Activated CD4-positive, alpha-beta T cell treated with anti-CD3 and anti-CD28 coated beads, Interleukin-2, amount 10 ng/mL, durations not matched to agents 24 days and 14 days (primary cell): ENCODE measurements at places on chromosomes 5 and 9. TPM values are rescaled to one million over a fixed set of nuclear protein-coding genes. Genes with fewer than 3 reads are reported as not detected.

Gene SLC25A2
- total RNA-seq = 0.14 and 0.23 TPM in 2 replicates

GRCh38 chr5:35879649-35880048, 23.0 kb downstream of the IL7R start:
- H3K4me3 ChIP-seq = no peak overlapping the region
- no peak for DNase-seq
- H3K36me3 ChIP-seq = peaks cover 85% of the 10 kb centered on the region
- H3K27me3 ChIP-seq = no peaks in the 10 kb centered on the region
- H3K4me1 ChIP-seq = peaks cover 67% of the 10 kb centered on the region

Gene ARHGEF37
- total RNA-seq = 1.5 and 1.8 TPM in 2 replicates

GRCh38 chr5:134614450-134615085, 18.1 kb downstream of the SAR1B start:
- H3K4me1 ChIP-seq = peaks cover 22% of the 10 kb centered on the region
- no peaks in the 10 kb centered on the region for H3K27me3 ChIP-seq
- H3K36me3 ChIP-seq = peaks cover 55% of the 10 kb centered on the region
- peak overlapping the region; percentile 0 for H3K27ac ChIP-seq
- no peak overlapping the region for H3K4me3 ChIP-seq
- no peak for DNase-seq

GRCh38 chr5:179747811-179748210, 15.2 kb downstream of the MAML1 start:
- no peak overlapping the region for H3K4me3 ChIP-seq
- no peak for DNase-seq
- H3K36me3 ChIP-seq = peaks cover 16% of the 10 kb centered on the region
- H3K4me1 ChIP-seq = peaks cover 8% of the 10 kb centered on the region
- peak overlapping the region; percentile 52 for H3K27ac ChIP-seq

DNA sequence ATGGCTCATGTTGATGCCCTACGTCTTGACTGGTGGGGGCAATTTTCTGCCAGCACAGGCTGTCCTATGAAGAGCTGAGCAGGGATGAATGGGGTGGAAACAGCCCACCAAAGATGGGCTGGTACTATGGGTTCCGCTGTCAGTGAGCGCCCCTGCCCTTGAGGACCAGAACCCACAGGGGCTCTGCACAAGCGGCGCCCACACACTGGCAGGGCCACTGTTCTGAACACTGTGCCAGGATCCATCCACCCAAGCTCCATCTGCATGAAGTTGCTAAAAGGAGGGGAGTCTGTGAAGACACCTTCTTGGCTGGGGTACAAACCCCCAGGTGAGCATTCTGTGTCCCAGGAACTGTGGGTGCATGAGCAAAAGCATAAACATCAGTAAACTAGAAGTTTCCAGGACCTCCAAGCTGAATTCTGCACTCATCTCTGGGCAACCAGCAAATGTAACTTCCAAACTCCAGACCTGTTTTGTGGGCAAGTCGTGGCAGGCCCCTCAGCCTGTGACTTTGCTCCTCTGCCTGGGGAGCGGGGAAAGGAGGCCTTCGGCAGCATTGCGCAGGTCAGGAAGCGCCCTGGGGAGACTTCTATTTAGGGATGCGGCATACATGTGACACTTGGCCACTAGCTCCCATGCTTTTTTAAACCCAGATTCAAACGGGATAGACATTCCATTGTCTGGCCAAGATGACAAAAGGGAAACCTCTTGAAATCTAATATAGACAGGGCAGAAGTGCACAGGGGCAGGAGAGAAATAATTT, 48.9 kb downstream of the PTPN3 start:
- H3K4me1 ChIP-seq = peaks cover 30% of the 10 kb centered on the region
- H3K27ac ChIP-seq = no peak overlapping the region
- H3K27me3 ChIP-seq = peaks cover 12% of the 10 kb centered on the region
- H3K36me3 ChIP-seq = no peaks in the 10 kb centered on the region
- no peak for DNase-seq

GRCh38 chr5:56010431-56010830, 15.7 kb upstream of the IL6ST start:
- no peak overlapping the region for H3K4me3 ChIP-seq
- no peak overlapping the region for H3K27ac ChIP-seq
- H3K4me1 ChIP-seq = peaks cover 36% of the 10 kb centered on the region
- no peaks in the 10 kb centered on the region for H3K36me3 ChIP-seq

GRCh38 chr5:156356238-156356637, 29.3 kb downstream of the SGCD start:
- no peaks in the 10 kb centered on the region for H3K27me3 ChIP-seq
- DNase-seq = no peak
- no peak overlapping the region for H3K27ac ChIP-seq
- H3K36me3 ChIP-seq = no peaks in the 10 kb centered on the region

GRCh38 chr5:42930934-42931333, 109.2 kb downstream of the ANXA2R start:
- no peak overlapping the region for H3K27ac ChIP-seq
- DNase-seq = no peak
- no peak overlapping the region for H3K4me3 ChIP-seq
- H3K27me3 ChIP-seq = peaks cover 20% of the 10 kb centered on the region

GRCh38 chr9:4287886-4288588, 11.8 kb downstream of the GLIS3 start:
- H3K27me3 ChIP-seq = peaks cover 17% of the 10 kb centered on the region
- H3K4me1 ChIP-seq = peaks cover 3% of the 10 kb centered on the region
- no peaks in the 10 kb centered on the region for H3K36me3 ChIP-seq

Gene TEX48
- 0.52 and 0.56 TPM in 2 replicates for total RNA-seq

DNA sequence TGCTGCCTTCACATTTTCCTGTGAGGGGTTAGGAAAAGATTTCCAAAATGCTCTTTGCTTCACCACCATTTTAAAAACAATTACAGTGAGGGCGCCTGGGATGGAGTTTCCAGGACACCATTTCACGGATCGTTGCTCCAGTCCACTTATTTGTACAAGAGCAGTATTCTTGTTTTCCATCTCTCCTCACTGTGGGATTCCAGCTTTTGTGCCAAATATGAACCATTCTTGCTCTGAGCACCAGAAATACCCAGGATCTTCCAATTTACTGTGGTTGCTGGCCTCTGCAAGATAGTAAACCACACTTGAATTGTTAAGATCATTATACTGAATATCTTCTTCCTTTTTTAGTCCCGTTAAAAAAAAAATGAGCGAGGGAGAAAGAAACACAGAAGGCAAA, 899.5 kb downstream of the TLE1 start:
- H3K36me3 ChIP-seq = no peaks in the 10 kb centered on the region
- no peaks in the 10 kb centered on the region for H3K27me3 ChIP-seq
- no peak for DNase-seq
- no peak overlapping the region for H3K4me3 ChIP-seq
- H3K4me1 ChIP-seq = no peaks in the 10 kb centered on the region

DNA sequence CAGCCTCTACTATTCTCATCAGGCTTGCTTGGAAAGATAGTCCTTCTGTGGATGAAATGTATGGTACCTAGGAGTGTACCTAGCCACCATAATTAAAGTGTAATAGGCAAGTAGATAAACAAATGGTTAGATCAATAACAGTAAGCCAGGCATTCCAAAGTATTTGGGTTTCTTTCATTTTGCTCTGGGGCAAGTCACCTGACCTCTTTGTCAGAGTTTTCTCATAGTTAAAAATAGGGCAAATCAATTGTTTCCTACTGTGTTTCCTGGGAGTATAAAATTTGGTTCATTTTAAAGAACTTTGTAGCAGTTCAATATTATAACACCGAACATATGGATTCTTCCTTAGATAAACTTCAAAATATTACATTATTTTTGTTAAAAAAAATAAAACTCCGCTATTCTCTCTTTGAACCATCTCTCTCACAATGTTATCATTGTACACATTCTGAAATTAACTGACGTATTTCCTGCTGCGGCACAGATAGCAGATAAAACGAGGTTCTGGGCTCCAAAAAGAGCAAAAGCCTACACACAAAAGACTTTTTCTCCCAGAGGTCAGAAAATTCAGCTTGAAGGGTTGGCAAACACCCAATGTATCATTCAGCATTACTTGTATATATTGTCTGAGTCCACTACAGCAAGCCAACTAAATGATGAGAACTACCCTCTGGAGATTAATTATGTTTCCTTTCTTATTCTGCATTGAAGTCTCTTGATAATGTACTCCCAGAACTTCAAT, 267.9 kb downstream of the COX7C start:
- DNase-seq = no peak
- no peaks in the 10 kb centered on the region for H3K4me1 ChIP-seq

Gene HTR4
- not detected in 2 replicates for total RNA-seq

DNA sequence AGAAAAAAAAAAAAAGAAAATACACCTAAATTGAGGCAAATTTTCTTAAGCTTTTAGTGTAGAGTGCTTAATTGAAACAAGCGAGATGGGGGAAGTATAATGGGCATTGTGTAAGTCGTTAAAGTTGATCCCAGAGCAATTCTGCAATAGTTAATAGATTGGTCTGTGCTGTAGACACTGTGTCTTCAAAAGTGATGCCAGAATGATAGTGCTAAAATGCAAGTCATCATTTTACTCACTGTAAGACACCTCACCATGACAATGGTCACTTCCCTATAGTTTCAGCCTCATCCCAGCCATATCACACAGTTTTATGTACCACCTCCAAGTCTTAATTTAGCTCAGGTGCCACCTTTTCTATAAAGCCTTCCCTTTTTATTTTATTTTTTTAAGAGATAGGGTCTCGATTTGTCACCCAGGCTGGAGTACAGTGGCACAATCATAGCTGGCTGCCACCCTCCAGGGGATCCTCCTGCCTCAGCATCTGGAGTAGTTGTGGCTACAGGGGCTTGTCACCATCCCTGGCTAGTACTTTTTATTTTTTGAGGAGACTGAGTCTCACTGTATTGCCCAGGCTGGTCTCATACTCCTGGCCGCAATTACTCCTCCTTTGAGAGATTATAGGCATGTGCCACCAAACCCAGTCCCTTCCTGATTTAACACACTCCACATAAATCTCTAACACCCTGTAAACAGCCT, 6.2 kb downstream of the COX7C start:
- H3K27ac ChIP-seq = no peak overlapping the region
- H3K4me1 ChIP-seq = peaks cover 10% of the 10 kb centered on the region
- H3K27me3 ChIP-seq = peaks cover 5% of the 10 kb centered on the region
- peaks cover 36% of the 10 kb centered on the region for H3K36me3 ChIP-seq
- no peak overlapping the region for H3K4me3 ChIP-seq
- DNase-seq = no peak

Gene FBP2
- total RNA-seq = not detected in 2 replicates

GRCh38 chr9:32579706-32580331, 6.9 kb upstream of the NDUFB6 start:
- no peak overlapping the region for H3K4me3 ChIP-seq
- DNase-seq = peak; percentile 93
- H3K36me3 ChIP-seq = no peaks in the 10 kb centered on the region
- H3K27ac ChIP-seq = no peak overlapping the region
- peaks cover 31% of the 10 kb centered on the region for H3K27me3 ChIP-seq
- peaks cover 7% of the 10 kb centered on the region for H3K4me1 ChIP-seq

- H3K4me1 ChIP-seq = no peaks in the 10 kb centered on the region
- no peaks in the 10 kb centered on the region for H3K36me3 ChIP-seq
- no peaks in the 10 kb centered on the region for H3K27me3 ChIP-seq
- H3K4me3 ChIP-seq = no peak overlapping the region
- H3K27ac ChIP-seq = no peak overlapping the region
These were observed 662.9 kb upstream of the ZNF608 start for GRCh38 chr5:125409234-125409860.

- H3K36me3 ChIP-seq = peaks cover 16% of the 10 kb centered on the region
- peak overlapping the region; percentile 72 for H3K4me3 ChIP-seq
- peak; percentile 64 for DNase-seq
- H3K4me1 ChIP-seq = peaks cover 41% of the 10 kb centered on the region
- no peaks in the 10 kb centered on the region for H3K27me3 ChIP-seq
These were observed 459.6 kb downstream of the RAB3C start for GRCh38 chr5:59042201-59043055.

DNA sequence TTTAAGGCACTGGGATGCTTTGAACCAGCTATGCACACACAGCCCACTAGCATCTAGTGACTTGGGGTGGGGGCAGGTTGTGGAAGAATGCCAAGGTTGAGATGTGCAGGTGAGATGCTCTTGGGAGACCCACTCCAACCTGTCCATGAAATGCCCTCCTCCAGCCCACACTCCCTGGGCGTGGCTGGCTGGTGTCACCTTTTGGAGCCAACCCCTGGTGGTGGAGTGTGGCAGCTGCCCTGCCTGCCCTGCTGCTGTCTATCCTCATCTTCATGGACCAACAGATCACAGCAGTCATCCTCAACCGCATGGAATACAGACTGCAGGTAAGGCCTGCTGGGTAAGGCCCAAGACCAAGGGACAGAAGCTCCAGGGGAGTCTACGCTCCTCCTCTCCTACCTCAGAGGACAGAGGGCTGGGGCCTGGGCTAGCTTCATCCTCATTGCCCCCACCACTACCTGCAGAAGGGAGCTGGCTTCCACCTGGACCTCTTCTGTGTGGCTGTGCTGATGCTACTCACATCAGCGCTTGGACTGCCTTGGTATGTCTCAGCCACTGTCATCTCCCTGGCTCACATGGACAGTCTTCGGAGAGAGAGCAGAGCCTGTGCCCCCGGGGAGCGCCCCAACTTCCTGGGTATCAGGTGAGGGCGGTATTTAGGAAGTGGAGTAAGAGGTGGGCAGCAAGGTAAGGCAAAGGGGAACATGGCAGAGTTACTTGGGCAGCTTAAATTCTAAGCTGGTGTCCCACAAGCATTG, 7.4 kb downstream of the SLC4A9 start:
- no peak overlapping the region for H3K4me3 ChIP-seq
- H3K27ac ChIP-seq = no peak overlapping the region
- H3K27me3 ChIP-seq = no peaks in the 10 kb centered on the region
- no peak for DNase-seq

DNA sequence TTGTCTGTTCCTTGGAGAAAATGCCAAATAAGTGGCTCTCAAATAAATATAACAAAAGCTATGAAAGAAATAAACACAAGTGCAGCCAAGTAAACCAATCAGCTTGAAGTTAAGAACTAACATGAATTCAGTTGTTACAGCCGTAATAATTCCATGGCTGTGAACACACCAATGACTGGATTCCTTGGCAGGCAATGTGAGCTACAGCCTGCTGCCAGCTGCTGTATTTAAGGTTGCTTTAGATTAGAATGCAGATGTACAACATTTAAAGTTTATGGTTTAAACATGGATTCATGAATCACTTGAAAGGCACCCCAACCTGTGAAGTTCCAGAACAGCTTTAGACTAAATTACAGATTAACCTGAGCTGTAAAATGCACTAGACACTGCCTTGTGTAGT, 626.4 kb upstream of the SEMA6A start:
- H3K4me1 ChIP-seq = no peaks in the 10 kb centered on the region
- H3K4me3 ChIP-seq = no peak overlapping the region

- peaks cover 9% of the 10 kb centered on the region for H3K36me3 ChIP-seq
- no peak overlapping the region for H3K4me3 ChIP-seq
- no peak for DNase-seq
- no peaks in the 10 kb centered on the region for H3K27me3 ChIP-seq
- peaks cover 67% of the 10 kb centered on the region for H3K4me1 ChIP-seq
- H3K27ac ChIP-seq = peak overlapping the region; percentile 71
These were observed 12.7 kb downstream of the CSF2 start for GRCh38 chr5:132086277-132086794.

Gene PLK2
- total RNA-seq = 25.6 and 30.1 TPM in 2 replicates
